Colonic mucosa (tissue), 4 donors: ENCODE measurements at places on chromosomes 7 and 10.
A peak's percentile ranks its signal among the peaks of the same experiment; 100 is the strongest.

GRCh38 chr7:155774947-155775346, 37.3 kb downstream of the SHH start:
- no peak for DNase-seq

- no peak for DNase-seq
These were observed 72.7 kb upstream of the TRIL start for GRCh38 chr7:29030781-29031275.

- DNase-seq, result peak; percentile 49
These were observed 11.0 kb upstream of the RSBN1L start for GRCh38 chr7:77685233-77685632.

DNA sequence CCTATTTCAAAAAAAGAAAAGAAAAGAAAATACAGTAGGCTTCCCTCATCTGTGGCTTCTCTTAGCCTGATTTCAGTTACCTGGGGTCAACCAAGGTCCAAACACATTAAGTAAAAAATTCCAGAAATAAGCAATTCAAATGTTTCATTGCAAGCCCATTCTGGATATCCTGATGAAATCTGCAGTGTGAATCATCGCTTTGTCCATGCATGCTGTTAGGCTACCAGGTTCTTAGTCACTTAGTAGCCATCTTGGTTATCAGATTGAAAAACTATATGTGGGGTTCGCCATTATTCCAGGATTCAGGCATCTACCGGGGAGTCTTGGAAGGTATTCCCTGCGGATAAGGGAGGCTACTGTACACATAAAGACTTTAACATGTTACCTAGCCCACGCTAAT, 991 bp upstream of the FAM204A start:
- DNase-seq, result no peak

GRCh38 chr7:139035586-139036353, at the start of gene ZC3HAV1L:
Gene ZC3HAV1L, minus strand, starts transcription at chr7:139036042. Its CDS starts 25 bp downstream, at chr7:139036017.
- DNase-seq, result peak; percentile 68

DNA sequence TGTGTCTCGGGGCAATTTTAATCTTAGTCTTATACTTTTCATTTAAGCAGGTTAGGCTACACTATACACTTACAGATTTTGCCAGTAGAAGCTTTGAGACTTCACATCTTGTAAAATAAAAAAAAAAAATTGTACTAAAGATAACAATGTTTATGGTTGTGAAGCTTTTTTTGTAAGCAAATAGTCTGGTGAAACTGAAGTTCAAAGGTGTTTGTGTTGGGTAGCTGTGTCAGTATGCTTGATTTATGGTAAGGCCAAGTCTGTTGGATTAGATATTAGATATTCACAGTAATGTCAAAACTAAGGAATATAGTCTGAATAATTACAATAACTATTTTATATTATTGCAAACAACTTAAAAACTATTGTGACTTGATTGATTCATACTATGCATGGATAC, 31.0 kb upstream of the PRSS1 start:
- no peak for DNase-seq

DNA sequence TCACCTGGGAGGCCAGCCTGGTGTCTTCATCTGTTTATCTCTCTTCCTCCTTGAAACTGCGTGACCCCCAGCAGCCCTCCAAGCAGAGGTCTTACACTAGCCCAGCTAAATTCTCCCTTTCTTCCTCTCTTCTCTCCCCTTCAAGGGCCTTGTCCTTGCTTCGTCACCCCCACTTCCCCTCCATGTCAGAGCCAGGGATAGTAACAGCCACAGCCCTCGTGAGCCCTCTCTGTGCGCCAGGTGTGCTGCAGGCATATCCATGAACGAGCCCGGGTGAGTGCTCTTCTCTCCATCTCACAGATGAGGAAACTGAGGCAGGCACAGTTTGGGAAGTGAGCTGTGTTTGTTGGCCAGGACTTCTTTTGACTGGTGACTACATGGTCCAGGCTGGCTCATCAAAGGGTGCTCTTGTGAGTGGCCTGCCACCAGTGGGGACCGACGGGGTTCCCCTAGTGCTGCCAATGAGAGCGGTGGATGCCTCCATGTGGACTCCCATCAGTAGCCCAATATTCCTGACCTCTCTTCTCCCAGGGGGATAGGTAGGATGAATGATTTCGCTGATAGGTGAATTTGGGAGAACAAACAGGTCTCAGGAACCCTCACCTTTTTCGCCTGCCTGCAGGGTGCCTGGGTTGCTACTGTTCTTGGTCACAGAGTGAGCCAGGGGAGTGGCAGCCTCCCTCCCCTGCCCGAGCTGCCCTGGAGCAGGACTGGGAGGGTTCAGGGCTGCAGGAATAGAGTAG, 38.1 kb downstream of the ADRA2A start:
- no peak for DNase-seq

DNA sequence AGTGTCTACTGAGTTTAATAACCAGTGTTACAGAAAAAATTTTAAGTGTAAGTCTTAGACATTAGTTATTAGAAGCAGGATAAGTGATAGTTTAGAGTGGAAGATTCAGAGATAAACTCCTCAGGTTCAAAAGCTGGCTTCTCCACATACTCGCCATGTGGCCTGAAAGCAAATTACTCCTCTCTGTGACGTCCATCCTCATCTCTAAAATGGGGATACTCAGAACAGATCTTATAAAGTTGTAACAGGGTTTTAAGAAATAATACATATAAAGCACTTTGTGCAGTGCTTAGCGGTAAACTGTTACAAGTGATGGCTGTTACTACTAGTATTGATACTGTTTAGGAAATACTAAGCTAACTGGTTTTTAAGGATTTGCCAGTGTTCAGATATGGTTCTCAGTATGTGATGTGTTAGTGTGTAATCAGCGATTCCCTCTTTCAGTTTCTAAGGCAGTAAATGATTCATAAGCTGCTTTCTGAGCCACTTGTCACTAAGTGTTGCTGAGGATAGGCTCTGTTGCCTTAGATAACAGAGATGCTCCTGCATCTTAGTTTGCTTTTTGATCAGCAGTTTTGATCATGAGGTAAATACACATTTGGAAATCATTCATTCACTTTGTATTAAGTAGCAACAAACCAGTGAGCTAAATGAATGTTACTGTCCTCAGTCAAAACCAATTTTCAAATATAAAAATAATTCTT, 58.7 kb downstream of the CYP51A1 start:
- DNase-seq, result no peak

GRCh38 chr7:106566672-106567071, 94.3 kb downstream of the CCDC71L start:
- no peak for DNase-seq

- DNase-seq, result no peak
These were observed 149.1 kb upstream of the RNF32 start for GRCh38 chr7:156491435-156491834.

- no peak for DNase-seq
These were observed 19.8 kb upstream of the RPA3 start for GRCh38 chr7:7738177-7738576.

DNA sequence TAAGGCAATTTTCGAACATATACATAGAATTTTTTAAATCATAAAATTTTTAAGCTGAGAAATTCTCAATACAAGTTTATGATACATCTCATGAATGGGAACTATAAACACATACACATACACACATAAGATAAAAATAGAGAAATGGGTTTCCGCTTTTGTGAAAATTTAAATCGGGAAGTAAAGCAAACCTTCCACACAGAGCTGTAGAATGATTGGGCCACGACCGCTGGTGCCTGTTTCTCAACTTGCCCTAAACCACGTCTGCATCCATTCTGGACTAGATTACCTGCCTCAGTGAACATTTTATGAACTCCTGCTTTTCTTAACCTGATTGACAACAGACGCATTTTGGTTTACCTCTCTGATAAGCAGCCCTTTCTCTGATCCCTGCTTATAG, 264.4 kb downstream of the SKAP2 start:
- no peak for DNase-seq

GRCh38 chr7:158904599-158904998, 48.2 kb downstream of the DYNC2I1 start:
- no peak for DNase-seq

GRCh38 chr10:14639637-14640036, 135.1 kb downstream of the FAM107B start:
- no peak for DNase-seq

GRCh38 chr10:33247221-33247922, 87.1 kb downstream of the NRP1 start:
- no peak for DNase-seq

DNA sequence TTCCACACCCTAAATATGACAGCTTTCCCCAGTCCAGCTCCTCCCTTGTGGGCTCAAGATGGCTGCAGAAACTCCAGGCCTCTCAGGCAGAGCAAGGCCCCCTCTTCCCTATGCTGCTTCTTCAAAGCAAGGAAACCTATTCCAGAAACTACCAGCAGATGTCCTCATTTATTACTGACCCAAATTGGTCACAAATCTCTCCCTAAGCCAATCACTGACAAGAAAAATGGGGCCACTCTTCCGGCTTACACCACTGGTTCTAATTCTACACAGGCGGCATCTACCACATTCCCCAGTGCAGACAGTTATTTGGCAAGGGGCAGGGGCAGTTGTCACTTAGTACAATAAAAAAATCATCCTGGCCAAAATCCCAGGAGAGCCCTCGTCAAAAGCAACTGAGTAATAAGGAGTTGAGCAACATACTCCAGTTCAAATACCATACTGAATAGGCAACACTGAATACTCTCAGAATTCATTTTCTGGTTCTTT, 150.4 kb downstream of the SFMBT2 start:
- DNase-seq, result peak; percentile 39

DNA sequence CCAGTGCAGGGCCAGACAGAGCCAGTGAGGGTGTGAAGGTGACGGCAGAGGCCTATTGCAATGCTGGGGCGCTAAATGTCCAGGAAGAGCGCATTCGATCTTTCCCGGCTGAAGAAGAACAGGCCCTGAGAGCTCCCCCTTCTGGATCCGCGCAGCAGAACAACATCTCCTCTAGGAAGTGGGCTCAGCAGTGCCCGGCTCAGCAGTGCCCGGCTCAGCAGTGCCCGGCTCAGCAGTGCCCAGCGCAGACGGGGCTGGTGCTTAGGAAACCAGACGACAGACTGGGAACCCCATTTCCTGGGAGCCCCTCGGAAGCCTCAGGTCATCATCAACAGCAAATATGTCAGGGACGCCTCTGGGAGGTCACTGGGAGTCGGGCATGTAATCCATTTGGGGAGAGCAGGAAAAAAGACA, 4.7 kb upstream of the NOS3 start:
- DNase-seq, result peak; percentile 79

DNA sequence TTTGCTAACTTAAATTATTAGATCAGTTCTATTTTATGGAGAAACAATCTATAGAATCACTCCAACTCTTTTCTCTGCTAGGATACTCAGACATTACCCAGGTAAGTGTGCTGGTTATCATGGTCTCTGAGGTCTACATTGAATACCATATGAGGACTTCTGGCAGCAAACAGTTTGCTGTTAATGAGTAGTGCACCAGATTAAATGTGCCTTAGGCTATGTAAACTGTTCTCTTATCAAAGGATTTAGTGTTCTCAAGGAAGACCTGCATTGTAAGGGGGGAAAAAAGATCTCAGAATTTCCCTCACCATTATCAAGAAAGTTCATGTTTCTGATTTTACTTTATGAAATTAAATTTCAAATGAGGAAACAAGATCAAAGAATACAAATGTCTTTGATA, 107.5 kb downstream of the ITGB8 start:
- DNase-seq, result no peak

- DNase-seq, result no peak
These were observed 468.6 kb downstream of the XPNPEP1 start for GRCh38 chr10:109454691-109455090.

GRCh38 chr7:158958618-158959017, 102.3 kb downstream of the DYNC2I1 start:
- DNase-seq, result no peak

DNA sequence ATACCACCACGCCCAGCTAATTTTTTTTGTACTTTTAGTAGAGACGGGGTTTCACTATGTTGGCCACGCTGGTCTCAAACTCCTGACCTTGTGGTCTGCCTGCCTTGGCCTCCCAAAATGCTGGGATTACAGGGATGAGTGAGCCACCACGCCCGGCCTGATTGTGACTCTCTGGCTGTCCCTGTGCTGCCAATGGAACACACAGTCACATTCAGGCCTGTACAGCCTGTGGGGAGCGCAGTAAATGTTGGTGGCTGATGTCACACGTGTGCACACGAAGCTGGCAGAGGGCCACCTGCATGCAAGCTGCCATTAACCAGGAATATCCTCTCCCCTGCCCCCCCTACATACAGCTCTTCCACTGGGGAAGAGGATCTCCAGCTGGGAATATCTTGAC, 22.1 kb downstream of the POLL start:
- peak; percentile 9 for DNase-seq

DNA sequence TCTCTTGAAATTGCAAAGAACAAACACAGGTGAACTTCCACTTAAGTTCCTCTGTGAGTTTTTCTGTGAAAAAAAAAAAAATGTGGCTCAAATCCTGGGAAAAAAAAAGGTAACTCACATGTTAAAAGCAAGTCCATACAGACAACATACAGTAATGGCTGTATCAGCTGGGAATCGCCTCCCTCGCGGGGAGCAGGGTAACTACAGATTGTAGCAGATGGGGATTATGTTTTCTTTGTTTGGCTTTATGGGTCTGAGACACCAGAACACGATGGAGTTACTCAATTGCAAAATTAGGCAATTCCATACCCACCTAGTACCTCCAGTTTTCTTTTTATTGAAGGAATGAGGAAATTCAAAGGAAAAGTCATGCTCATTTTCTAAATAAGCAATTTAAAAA, 42.3 kb downstream of the FEZF1 start:
- no peak for DNase-seq

DNA sequence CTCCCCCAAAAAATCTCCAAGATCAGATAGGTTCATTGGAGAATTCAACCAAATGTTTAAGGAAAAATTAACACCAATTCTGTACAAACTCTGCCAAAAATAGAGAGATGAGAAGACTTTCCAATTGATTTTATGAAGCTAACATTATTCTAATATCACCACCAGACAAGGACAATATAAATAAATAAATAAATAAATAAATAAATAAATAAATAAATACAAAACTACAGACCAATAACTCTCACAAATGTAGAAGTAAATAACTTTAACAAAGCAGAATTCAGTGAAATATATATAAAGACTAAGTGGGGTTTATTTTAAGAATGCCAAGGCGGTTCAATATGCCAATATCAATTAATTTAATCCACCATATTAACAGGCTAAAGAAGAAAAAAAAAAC, 425.9 kb upstream of the GHITM start:
- DNase-seq, result no peak

DNA sequence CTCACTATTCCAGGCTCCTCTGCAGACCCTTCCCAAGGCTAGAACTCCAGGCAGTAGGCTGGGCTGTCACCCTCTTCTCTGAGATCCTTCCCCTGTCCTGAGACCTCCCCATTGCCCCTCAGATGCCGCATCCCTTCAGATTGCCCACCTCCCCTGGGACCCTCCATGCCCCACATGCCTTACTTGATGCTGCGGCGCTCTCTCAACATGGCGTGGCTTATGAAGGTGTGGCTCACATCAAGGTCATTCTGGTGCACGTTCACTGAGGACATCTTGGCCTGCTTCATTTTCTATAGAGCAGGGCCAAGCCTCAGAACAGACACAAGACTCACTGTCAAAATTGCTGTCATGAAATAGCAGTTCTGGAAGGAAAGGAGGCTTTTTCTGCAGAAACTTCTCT, 34.7 kb upstream of the ZNF716 start:
- no peak for DNase-seq
